ENCODE measurements at places on chromosomes 4 and X.

GRCh38 chr4:56531823-56532222 is 26.2 kb downstream of the ARL9 start:
- no peak for DNase-seq

- DNase-seq = no peak
Measured at GRCh38 chr4:8837181-8837841, 34.3 kb downstream of the HMX1 start.

DNA sequence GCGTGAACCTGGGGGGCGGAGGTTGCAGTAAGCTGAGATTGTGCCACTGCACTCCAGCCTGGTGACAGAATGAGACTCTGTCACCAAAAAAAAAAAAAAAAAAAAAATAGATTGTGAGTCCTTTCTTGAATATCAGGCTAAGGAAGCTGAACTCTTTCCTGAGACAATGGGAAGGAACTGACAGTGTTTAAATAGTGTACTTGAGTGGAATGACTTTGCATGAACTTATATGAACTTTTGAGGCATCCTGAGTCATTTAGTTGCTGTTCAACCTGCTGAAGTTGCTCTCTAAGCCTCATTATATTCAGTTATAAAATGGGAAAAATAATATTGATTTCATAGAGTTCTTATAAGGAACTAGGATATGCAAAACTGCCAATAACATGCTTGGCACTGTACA is 79.3 kb upstream of the LIMCH1 start:
- no peak for DNase-seq

DNA sequence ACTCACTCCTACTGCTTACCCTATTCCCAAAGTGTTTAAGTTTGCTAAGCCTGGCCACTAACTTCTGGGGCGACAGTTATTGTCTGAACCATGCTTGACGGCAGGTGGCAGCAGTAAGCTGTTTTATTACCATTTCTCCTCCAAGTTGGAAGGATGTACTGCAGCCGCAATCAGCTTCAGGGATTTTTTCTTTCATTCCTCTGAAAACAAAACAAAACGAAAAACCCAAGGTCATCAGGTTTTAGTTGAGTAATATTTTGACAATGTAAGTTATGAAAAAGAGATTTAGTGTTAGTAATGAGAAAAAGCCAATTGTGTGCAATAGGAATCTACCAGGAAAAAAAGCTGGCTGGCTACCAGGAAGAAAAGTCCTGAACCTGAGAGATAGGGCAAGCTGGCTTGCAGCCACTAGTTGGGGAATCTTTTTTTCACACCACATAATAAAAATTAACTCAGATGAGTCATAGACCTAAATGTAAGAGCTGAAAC is 13.2 kb upstream of the RAB9B start:
- DNase-seq = no peak

- DNase-seq = no peak
Measured at GRCh38 chr4:109206620-109207019, 95.8 kb downstream of the COL25A1 start.

DNA sequence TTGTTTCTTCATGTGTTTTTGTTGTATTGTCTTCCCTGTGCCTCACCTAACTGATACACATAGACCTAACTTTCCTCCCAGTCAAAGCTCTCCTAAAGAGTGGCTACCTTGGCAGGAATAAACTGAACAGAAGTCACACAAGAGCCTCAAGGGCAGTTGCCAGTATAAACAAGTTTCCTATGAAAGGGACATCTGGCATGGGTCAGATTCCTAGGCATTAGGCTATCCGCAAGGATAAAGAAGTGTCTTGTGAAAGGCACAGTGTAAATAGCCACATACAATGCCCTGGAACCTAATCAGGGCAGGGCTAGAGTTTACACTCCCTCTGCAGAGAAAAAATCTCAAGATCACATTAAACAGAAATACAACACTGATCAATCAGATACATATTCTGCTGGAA is 220.8 kb downstream of the SPANXN3 start:
- no peak for DNase-seq

DNA sequence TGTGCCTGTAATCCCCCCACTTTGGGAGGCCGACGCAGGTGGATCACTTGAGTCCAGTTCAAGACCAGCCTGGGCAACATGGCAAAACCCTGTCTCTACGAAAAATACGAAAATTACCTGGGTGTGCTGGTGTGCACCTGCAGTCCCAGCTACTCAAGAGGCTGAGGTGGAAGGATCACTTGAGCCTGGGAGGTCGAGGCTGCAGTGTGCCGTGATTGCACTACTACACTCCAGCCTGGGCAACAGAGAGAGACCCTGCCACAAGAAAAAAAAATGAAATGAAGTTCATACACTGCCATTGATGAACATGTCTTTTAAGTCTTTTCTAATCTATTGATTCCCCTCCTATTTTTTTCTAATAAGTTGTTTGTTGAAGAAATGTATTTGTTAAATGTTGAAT is 5.0 kb upstream of the ZFX start:
- no peak for DNase-seq

- DNase-seq = no peak
Measured at GRCh38 chr4:89142691-89143669, 31.6 kb downstream of the TIGD2 start.

All from frontal cortex (tissue), 4 donors.